Stimulated activated CD4-positive, alpha-beta T cell treated with anti-CD3 and anti-CD28 coated beads, Interleukin-4, amount 100 ng/mL, for 48 hours (primary cell): ENCODE measurements at places on chromosomes 3 and 15.

- no peak for DNase-seq
Observed at GRCh38 chr3:195337747-195338146, 66.8 kb upstream of the XXYLT1 start.

DNA sequence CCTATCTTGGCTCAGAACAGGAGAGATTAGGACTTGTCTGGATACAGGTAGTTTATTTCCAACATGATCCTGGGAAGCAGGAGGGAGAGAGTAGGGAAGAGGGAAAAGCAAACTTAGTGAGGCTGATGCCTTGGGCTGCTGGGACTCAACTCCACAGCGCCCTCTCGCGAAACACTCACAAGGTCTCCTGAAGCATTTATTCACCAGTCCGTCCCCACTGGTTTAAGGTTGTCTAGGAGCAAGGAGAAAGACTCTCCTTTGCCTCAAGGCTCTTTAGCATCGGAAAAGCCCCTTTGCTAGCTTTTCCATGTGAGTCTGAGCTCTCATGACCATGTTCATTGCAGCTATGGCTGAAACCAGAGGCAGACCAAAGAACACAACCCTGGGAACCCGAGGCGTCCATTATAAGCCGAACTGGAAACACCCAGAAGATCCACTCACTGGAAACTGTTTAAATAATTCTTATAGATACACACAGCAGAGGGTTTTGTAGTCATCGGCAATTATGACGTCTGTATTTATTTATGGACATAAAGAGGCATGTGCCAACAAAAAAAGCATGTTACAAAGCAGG, 244.5 kb downstream of the CD47 start:
- peak; percentile 32 for DNase-seq

GRCh38 chr3:43638594-43639447, 17.0 kb upstream of the ANO10 start:
- peak; percentile 11 for DNase-seq

- no peak for DNase-seq
Observed at GRCh38 chr15:81643771-81644170, 269.8 kb upstream of the TMC3 start.

GRCh38 chr15:72491768-72492167, 17.6 kb downstream of the ARIH1 start:
- no peak for DNase-seq
